Hematopoietic multipotent progenitor cell treated with erythropoietin and hydrocortisone succinate and interleukin-3 and kit ligand, for 15 days (in vitro differentiated cells): ENCODE measurements at places on chromosomes 2 and 18.

DNA sequence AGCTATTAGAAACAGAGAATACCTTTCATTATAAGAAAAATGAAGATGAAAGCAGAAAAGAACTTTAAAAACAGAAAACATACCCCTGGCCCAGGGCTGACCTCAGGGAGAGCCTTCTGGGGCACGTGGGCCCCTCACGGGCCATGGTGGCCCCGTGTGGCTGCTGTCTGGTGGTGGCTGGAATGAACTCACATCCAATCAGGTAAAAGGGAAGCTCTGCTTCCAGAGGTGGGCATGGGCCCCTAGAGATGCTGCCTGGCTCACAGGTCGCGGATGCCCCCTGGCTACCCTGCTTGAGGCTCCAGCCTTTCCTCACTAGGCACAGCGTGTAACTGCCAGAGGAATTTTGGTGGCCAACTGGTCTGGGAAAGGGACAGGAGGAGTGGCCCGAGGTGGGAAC lies 16.6 kb downstream of the SNORC start:
- DNase-seq, result no peak

- no peak for DNase-seq
These were observed 506.6 kb upstream of the SPHKAP start for GRCh38 chr2:228688007-228688645.

DNA sequence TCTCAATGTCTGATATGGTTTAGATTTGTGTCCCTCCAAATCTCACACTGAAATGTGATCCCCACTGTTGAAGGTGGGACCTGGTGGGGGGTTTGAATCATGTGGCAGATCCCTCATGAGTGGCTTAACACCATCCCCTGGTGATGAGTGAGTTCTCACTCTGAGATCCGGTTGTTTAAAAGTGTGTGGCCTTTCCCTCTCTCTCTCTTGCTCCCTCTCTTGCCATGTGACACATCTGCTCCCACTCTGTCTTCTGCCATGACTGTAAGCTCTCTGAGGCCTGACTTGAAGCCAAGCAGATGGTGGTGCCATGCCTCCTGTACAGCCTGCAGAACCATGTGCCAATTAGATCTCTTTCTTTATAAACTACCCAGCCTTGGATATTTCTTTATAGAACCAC lies 108.8 kb downstream of the RBMS1 start:
- no peak for DNase-seq

GRCh38 chr2:166892397-166892796 lies 4.1 kb downstream of the XIRP2 start:
- DNase-seq, result no peak

- DNase-seq, result no peak
These were observed 355.4 kb downstream of the KIAA1328 start for GRCh38 chr18:37184209-37184868.

DNA sequence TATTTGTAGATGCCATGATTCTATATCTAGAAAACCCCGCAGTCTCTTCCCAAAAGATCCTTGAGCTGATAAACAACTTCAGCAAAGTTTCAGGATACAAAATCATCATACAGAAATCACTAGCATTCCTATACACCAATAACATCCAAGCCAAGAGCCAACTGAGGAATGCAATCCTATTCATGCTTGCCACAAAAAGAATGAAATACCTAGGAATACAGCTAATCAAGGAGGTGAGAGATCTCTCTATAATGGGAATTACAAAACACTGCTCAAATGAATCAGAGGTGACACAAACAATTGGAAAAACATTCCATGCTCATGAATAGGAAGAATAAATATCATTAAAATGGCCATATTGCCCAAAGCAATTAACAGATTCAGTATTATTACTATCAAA lies 551.4 kb upstream of the SLC39A10 start:
- DNase-seq, result no peak

GRCh38 chr2:234451852-234452625 lies 44.8 kb downstream of the ARL4C start:
- DNase-seq, result no peak

- DNase-seq, result no peak
These were observed 66.9 kb downstream of the COPS7B start for GRCh38 chr2:231853105-231853504.

DNA sequence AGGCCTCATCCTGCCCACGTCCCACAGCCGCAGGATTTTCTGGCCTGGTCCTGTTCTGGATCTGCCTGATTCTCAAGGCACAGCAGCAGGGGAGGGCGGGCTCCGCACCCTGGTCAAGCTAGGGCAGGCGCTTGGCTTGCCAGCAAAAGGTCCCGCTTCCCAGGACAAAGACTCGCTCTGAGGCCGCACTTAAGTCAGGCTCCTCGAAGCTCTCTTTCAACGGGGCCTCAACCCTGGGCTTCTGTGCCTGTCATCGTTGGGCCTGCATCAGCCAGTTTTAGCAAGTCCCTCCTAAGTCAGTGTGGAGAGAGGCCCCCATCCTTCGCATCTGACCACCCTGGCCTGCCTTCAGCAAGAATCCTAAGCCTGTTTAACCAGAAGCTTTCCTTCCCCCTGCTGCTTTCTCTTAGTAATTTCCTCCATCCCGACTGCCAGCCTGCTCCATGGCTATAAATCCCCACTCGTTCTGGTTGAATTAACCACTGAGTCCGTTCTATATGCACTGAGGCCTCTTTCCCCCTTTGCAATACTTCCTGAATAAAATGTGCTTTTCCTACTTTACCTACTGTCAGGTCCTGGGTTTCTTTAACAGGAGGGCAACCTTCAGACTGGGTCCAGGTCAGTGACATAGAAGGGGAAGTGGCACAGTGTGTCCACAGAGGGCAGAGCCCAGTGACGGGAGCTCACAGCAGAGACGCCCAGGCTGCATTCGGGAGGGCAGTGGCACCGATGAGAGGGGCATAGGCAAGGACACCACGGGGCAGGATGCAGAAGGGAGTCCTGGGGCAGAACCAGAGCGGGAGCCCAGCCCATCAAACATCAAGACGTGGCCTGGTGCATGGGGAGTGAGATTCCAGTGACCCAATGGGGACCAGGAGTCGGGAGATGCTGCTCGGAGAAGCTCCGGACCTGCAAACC lies 62.7 kb downstream of the SP110 start:
- DNase-seq, result no peak

GRCh38 chr2:2031101-2031500 lies 286.8 kb upstream of the PXDN start:
- DNase-seq, result no peak

- DNase-seq, result peak; percentile 47
These were observed 88.0 kb downstream of the COMMD1 start for GRCh38 chr2:61993422-61994024.

DNA sequence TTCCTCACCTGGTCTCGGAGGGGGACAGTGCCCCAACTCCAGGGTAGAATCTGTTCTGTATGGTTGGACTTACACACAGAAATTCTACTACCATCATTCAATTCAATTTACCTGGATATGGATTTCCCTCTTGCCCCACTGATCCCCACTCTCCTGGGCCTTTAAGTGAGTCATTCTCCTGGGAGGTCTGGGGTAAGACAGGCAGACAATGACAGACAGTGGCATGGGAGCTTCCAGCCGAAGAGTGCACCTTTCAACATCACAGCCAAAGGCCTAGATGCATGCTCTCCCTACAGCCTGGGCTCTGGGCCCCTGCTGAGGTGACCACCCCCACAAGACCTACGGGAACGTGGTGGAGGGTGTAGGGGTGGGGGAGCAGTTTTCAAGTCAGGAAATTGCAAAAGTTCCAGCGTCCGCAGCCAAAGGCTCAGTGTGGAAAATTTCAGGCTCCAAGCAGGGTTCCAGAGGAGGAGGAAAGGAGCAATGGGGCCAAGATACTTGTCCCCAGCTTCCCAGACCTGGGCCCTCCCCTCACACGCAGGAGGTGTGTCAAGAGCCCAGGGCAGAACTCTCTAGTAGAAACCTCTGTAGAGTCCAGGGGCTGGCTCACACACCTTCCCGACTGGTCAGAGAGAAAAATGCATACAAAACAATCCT lies 296.4 kb downstream of the CYP26B1 start:
- DNase-seq, result no peak

DNA sequence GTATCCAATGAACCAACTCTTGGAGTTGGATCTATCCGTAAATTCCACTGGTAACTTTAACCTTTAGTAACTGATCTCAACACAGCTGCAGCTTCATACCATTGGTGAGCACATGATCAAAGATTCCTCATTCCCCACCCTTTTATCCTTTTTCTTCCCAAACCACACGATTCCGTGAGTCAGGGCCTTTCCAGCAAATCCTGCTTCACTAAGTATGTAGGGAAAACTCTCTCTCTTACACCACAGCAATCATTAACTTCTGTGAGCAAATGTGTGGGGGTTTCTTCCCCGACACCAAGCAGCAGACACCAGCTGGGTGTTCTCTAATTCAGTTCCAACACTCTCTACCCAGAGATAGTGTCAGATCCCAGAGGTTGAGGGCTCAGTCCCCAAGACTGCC lies 23.5 kb downstream of the ELP2 start:
- no peak for DNase-seq

DNA sequence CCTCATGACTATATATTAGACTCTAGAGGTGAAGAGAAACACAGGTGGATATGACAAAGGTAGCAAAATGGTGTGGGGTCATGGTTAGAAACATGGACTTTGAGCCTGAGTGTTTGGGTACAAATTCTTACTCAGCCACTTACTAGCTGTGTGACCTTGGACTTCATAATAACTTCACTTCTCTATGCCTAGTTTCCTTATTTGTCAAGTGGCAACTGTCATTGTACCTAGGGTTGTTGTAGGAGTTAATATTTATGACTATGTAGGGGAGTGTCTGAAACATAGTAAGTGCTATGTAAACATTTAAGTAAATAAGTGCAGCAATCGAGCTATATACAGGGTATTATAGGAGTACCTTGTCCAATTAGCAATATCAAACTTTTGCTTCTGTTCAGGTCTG lies 49.7 kb upstream of the RAPH1 start:
- DNase-seq, result no peak

DNA sequence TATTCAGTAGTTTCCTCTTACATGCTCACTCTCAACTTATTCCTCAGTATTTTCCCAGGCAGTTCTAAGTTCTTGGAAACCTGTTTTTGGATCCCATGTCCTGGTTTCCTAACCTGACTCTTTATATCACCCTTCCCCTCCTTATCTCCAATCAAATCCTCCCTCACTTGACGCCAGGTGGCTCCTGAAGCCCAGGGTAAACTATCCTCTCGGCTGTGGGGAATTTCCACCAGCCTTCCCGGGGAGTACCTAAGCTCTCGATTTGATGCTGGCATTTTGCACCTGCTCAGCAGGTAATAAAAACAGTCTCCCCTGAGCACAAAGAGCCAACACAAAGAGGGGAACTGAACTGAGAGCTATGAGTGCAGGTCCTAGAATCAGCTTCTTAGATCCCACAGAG lies 538.0 kb downstream of the SLC4A3 start:
- DNase-seq, result no peak

DNA sequence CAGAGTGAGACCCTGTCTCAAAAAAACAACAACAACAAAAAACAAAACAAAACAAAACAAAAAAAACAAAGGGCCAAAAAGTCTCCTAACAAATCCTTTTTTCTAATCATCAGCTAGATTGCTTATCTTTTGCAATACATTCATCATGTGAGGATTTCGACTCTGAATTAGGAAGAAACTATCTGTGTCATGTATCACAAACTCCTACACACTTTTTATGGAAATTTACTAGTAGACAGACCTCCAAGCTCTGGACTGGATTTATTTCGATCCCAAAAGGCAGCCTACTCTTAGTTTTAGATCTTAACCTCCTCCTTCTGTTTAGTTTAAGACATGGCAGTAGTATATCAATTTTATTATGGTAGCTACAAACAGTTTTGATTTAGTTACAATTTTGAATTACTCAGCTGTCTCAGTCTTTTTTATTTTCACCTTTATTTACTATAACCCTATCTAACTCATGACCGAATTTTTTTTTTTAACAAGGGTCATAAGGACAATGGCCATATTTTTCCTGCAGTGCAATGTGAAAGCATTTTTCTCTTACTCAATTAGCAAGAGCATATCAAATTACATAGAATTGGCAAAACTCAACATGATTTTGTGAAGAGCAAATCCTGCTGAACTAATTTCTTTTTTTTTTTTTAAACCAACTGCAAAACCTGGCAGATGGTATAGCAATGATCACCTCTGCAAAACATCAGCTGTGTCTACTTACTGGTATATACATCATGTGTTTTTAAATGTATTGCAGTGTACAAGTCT lies 10.7 kb upstream of the CCDC88A start:
- DNase-seq, result no peak

- no peak for DNase-seq
These were observed 26.1 kb downstream of the TGFA start for GRCh38 chr2:70527447-70528080.

- DNase-seq, result no peak
These were observed 105.6 kb upstream of the NOL4 start for GRCh38 chr18:34330308-34330707.

DNA sequence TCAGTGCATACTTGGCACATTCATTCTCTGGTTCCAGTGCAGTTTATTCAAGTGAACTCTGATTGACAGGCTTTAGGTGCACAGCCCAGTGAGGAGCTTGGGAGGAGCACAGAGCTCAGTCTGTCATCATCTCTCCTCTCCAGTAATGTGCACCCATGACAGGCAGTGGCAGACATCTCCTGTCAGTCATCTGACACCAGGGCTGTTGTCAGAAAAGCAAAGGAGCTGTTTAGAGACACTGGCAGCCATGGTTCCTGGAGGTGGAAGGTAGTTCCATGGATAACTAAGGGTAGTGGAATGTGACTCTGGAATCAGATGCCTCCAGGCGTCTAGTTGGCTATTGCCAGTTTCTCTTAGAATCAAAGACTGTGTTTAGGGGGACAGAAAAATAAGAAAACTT lies 308.8 kb downstream of the DCDC2C start:
- no peak for DNase-seq

DNA sequence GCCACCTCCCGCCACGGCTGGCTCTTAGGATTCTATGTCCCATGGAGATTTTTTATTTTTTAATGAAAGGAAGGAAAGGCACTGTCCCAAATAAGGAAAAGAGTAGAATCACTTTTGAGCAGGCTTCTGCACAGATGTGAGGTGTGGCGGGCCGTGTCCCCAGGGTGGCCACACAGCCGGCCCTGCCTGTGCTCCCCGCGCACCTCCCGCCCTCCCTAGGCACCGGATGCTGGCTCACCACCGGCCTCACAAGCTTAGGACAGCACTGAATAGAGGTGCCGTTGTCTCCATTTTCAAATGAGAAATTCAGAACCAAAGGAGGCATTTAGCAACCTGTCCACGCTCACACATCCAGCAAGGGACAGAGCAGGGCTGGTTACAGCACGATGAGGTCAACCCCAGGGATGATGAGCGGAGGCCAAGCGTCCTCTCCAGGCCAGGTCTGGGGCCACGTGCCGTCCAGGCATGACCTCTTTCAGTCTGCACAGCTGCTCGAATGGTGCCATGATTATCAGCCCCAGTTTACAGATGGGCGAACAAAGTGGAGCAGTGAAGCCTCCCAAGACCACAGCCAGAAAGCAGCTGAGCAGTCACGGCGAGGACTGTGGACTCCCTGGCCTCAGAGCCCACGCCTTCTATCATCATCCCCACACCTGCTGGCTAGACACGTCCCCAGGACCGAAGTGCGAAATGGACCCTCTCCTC lies 20.7 kb upstream of the TEX51 start:
- no peak for DNase-seq

- DNase-seq, result peak; percentile 13
These were observed 104.4 kb upstream of the SALL3 start for GRCh38 chr18:78875016-78875777.
